ENCODE measurements at places on chromosomes 2 and 18. TPM values are rescaled to one million over a fixed set of nuclear protein-coding genes. Genes with fewer than 3 reads are reported as not detected.

Gene UGT1A10
- total RNA-seq, result not detected

Gene LAMA3
- 2.3 TPM for total RNA-seq

Gene TUBA3E
- not detected for total RNA-seq

Gene ZBTB7C
- 9.7 TPM for total RNA-seq

Gene TUBB8B
- total RNA-seq, result not detected

Gene FAM237A
- not detected for total RNA-seq

Gene PLA2R1
- total RNA-seq, result 54.5 TPM

Gene PEX13
- 43.7 TPM for total RNA-seq

Gene CCDC141
- total RNA-seq, result 8.2 TPM

Gene CHMP1B
- total RNA-seq, result 52.4 TPM

Gene MC4R
- not detected for total RNA-seq

Gene RAB6C
- total RNA-seq, result 0.23 TPM

Gene CBLN2
- 2.3 TPM for total RNA-seq

Gene NGEF
- 1.7 TPM for total RNA-seq

Gene GKN2
- 0.53 TPM for total RNA-seq

Gene R3HDM1
- total RNA-seq, result 18.9 TPM

Gene TMEM163
- total RNA-seq, result 0.64 TPM

Gene CSRNP3
- total RNA-seq, result 12.8 TPM

Data from metanephros (tissue), 2 donors.